ENCODE measurements at places on chromosomes 12 and 14.
A peak's percentile ranks its signal among the peaks of the same experiment; 100 is the strongest.

GRCh38 chr14:34254571-34254970, 207.5 kb downstream of the SPTSSA start:
- DNase-seq, result no peak

DNA sequence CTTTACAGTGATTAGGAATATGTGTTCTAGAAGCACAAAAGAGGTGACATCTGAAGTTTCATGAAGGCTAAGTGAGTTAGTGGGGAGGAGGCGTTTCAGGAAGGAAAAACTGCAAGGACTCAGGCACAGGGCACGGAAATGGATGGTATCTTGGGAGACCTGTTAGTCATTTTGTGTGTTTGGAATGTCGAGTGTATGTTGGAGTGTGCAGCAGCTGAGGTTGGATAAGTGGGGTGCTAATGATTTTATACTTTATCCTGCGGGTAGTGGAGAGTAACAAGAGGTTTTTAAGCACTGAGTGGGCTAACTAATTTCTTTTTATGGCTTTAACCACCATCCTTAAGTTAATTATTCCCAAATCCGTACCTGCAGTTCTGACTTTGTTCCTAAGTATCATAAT, 571.5 kb upstream of the FBXO33 start:
- no peak for DNase-seq

GRCh38 chr12:64672925-64673409, 62.7 kb downstream of the RASSF3 start:
- DNase-seq, result peak; percentile 58

DNA sequence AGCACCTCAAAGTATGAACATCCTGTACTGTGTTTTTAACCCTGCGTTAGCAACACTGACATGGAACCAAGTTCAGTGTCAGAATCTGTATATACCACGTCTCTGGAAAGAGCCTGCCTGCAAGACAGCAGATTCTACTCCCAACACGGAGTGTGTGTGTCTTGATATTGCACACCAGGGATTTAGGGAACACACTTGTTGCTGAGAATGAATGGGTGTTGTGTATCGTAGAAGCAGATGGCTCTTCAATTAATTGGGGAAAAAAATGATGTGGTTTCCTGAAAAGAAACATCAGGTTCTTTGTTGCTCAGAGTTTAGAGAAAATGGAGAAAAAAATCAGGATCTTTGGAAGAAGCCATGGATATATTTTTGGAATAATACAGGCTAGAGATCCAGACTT, 170.8 kb downstream of the EGLN3 start:
- DNase-seq, result no peak

GRCh38 chr14:20118795-20119194, 8.3 kb downstream of the OR4K17 start:
- no peak for DNase-seq

DNA sequence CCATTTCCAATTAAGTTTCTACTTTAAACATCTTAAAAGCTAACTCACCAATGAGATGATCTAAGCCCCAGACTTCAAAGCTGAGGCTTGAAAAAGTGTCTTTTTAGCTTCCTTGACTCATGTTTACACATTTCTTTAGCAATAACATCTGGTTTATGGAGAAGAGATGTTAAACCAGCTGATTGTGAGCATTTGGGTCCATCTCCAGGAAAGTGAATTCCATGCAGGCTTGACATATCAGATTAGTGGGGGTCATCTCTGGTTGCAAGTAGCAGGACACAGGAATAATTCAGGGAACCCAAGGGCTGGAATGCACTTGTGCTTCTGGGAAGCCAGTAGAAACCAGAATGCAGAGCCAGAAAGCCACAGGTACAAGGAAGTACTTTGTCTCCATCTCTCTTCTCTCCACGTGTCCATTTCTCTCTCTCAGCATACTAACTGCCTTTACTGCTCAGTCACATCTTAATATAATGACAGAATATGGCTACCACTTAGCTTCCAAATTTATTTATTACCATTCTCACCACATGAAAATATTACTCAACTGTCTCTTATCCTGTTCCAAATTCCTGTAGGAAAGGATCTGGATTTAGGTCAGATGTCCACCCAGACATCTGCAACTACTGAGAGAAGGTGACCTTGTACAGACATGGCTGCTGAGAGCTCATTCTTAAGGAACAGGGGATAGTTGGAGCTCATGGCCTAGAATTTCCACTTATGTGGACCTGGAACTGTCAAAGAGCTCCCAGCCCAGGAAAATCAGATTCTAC, 104.4 kb downstream of the SCN8A start:
- DNase-seq, result no peak

- DNase-seq, result no peak
Observed at GRCh38 chr14:75292101-75292563, 13.5 kb downstream of the FOS start.

All from hematopoietic multipotent progenitor cell treated with erythropoietin and hydrocortisone succinate and interleukin-3 and kit ligand, for 6 days (in vitro differentiated cells).